ENCODE measurements at places on chromosomes 3 and 15.

DNA sequence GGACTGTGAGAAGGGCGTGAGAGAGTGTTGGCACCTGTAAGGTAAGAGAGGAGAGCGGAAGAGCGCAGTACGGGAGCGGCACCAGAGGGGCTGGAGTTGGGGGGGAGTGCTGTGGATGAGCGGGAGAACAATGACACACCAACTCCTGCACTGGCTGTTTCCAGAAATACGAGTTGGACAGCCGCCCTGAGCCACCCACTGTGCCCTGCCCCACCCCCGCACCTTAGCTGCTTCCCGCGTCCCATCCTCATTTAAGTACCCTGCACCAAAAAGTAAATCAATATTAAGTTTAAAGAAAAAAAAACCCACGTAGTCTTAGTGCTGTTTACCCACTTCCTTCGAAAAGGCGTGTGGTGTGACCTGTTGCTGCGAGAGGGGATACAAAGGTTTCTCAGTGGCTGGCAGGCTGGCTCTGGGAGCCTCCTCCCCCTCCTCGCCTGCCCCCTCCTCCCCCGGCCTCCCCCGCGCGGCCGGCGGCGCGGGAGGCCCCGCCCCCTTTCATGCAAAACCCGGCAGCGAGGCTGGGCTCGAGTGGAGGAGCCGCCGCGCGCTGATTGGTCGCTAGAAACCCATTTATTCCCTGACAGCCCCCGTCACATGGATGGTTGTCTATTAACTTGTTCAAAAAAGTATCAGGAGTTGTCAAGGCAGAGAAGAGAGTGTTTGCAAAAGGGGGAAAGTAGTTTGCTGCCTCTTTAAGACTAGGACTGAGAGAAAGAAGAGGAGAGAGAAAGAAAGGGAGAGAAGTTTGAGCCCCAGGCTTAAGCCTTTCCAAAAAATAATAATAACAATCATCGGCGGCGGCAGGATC lies at the start of gene SOX2:
Gene SOX2 (plus strand): TSS at position 601 of the 811 bp plus-strand sequence. CDS start 436 bp downstream, outside the sequence.
- peak; percentile 96 for DNase-seq

GRCh38 chr15:39275066-39275465 lies 305.8 kb upstream of the THBS1 start:
- no peak for DNase-seq

DNA sequence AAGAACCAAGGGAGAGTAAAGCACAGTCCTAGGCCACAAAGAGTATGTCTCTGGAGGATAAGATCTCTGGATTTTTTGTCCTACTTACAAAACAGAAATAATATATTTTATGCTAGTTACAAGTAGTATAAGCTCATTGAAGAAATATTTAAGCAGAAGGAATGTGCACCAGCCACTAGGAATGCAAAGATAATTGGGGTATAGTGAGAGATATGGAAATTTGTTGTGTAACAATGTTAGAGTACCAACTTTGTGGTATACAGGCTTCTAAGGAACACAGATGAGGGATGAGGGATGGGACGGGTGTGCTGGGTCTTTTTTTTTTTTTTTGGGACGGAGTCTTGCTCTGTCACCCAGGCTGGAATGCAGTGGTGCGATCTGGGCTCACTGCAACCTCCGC lies 26.5 kb downstream of the AKAP13 start:
- DNase-seq, result no peak

DNA sequence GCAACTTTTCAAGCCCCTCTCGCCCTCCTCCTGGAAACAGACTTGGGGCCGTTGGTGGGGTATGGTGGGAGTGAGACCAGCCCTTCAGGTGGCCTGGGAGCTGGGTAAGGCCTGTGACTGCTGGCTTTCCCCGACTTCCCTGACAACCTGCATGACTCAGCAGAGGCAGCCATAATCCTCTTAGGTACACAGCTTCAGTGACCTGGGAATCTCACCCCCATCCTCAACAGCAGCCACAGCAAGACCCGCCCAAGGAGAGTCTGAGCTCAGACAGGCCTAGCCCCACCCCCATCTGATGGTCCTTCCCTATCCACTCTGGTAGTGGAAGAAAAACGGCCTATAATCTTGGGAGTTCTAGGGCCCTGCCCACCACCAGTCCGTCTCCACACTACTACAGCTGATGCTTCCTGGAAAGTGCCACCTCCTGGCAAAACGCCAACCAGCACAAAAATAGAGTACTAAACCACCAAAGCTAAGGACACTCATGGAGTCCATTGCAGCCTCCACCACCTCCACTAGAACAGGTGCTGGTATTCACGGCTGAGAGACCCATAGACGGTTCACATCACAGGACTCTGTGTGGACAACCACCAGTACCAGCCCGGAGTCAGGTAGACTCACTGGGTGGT lies 13.1 kb upstream of the SLC27A2 start:
- peak; percentile 71 for DNase-seq

DNA sequence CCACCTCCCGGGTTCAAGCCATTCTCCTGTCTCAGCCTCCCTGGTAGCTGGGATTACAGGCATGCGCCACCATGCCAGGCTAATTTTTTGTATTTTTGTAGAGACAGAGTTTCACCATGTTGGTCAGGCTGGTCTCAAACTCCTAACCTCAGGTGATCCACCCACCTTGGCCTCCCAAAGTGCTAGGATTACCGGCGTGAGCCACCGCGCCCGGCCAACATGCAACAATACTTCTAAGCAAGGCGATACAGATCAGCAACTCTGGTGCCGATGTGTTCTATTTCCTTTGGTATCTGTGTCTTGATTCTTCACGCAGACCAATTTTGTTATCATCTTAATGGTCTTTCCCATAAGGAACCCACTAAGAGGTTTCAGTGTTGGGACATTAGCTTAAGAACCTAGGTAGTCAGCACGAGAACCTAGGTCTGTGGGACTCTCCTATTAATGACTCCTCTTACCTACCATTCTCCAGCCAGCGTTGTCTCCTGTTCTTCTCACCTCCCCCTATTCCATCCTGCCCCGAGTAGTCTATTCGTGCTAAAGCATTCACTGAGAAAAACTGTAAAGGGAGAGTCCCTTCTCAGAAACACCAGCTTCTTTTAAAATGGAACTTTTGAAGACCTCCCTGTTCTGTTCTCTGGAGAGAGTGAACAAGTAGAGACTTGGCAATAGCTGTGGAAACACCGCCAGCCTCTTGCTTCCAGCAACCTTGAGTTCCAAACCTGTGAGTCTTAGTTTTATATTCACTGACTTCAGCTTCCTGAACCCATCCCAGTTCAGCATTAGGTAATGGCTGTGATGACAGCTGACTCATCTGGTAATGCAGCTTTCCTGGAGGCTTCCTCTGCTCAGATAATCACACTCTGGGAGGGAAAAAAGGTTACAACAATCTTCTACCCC lies 61.2 kb downstream of the TSC22D2 start:
- no peak for DNase-seq

- DNase-seq, result no peak
Observed at GRCh38 chr3:48493203-48493501, 10.8 kb downstream of the SHISA5 start.

GRCh38 chr3:25023876-25024275 lies 404.2 kb upstream of the RARB start:
- DNase-seq, result no peak

GRCh38 chr15:59165726-59166125 lies 40.9 kb upstream of the LDHAL6B start:
- peak; percentile 52 for DNase-seq

- no peak for DNase-seq
Observed at GRCh38 chr3:133494469-133494868, 79.0 kb upstream of the CDV3 start.

DNA sequence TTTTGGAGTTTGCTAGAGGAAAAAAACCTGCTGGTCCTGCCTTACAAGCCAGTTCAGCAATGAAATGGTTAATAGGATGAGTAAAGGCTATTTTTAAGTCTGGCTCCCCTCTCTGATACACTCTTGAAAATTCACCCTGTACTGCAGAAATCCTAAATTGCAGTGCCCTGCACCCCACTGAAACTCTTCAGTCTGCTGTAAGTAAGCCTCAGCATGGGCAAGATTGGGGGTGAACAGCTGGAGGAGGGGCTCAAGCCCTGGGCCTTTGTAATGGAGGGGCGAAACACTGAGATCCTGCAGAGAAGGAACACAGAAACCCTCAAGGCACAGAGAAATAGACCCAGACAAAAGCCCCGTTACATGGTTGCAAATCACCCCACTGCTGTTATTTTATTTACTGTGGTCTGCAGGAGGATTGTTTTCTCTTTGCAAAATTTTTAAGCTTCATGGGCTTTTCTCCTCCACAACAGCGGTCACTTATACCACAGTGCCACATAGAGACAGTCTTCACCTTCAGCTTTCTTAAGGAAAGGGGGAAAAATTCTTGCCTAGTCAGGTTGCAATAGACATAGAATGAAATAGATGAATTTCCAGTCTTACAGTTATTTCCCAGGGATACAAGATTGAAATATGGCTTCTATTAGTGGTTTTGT lies 45.0 kb downstream of the SOX2 start:
- peak; percentile 39 for DNase-seq

DNA sequence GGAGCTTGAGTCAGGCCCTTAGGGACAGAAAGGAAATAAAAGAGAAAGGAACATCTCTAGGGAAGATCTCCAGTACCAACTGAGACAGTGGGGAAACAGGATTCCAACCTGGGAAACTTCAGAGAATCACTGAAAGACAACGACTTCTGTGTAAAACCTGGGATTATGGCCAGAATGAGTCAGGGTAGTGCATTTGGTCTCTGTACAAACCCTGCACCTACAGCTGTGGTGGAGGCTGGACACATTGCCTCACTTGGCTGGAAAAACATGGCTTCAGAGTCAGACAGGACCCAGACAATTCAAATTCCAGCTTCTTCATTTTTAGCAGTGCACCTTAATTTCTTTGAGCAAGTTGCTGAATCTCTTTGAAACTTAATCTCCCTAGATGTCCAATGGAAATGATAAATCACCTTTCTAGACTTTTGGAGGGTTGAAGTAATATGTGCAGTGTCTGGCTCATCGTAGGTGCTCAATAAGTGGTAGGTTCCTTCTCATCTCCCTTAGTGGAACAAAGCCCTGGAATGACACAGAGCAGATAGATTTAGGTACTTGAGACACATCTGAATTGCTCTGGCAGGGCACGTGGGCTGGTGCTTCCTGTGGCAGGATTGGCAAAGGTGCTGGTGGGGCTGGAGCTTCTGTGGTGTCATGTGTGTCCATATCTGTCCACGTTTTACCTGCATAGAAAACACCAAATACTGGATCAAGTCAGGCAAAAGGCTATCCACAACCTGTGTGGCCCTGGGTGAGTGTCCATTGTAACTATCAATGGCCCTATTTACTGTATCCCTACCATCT lies 6.1 kb upstream of the CLSTN2 start:
- no peak for DNase-seq

- no peak for DNase-seq
Observed at GRCh38 chr15:59237119-59237855, 30.6 kb downstream of the LDHAL6B start.

- peak; percentile 96 for DNase-seq
Observed at GRCh38 chr15:75335705-75336355, at the start of gene COMMD4. Gene COMMD4, plus strand, starts transcription at chr15:75336063. Its CDS starts 27 bp downstream, at chr15:75336090.

GRCh38 chr3:67897351-67898336 lies 243.2 kb upstream of the SUCLG2 start:
- DNase-seq, result no peak

DNA sequence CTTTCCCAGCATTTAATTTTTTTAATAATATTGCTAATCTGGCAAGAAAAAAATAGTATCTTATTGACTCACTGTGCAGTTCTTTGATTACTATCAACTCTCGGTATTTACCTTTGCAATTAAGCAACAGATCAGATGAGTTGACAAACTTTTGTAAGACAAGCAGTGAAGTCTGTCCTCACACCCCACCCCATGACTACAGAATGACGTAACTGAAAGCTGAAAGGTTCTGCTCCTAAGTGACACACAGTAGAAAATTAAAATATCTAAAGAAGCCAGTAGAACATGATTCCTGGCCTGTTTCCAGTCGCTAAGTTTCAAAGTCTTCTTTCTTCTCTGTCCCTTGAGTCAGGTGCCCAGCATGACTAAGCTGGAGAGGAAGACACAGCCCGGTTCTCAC lies 135.5 kb downstream of the STT3B start:
- no peak for DNase-seq

DNA sequence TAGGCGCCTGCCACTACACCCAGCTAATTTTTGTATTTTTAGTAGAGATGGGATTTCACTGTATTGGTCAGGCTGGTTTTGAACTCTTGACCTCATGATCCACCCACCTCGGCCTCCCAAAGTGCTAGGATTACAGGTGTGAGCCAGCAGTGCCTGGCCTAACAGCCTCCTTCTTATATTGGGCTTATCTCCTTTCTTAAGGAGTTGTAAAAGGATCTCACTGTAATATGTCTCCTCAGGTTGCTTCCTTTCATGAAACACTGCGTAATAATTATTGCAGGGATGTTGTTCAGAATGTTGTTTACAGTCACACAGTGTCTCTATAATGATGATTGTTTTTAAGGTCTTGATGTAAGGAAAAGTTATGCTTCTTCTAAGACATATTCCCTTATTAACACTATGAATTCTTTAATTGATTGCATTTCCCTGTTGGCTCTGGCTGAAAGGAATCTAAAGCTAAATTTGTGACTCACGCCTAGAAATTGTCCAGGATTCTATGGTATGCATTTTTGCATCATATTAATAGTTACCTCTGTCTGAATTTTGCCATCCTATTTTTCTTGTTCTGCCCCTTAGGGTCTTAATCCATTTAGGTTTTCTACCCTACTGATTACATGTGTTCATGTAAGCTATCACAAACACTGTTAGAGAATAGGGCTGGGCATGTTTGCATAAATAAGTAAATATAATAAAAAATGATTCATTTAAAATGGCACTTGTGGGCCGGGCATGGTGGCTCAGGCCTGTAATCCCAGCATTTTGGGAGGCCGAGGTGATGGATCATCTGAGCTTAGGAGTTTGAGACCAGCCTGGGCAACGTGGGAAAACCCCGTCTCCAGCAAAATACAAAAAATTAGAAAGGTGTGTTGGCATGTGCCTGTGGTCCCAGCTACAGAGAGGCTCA lies 24.5 kb upstream of the RNF111 start:
- DNase-seq, result no peak

DNA sequence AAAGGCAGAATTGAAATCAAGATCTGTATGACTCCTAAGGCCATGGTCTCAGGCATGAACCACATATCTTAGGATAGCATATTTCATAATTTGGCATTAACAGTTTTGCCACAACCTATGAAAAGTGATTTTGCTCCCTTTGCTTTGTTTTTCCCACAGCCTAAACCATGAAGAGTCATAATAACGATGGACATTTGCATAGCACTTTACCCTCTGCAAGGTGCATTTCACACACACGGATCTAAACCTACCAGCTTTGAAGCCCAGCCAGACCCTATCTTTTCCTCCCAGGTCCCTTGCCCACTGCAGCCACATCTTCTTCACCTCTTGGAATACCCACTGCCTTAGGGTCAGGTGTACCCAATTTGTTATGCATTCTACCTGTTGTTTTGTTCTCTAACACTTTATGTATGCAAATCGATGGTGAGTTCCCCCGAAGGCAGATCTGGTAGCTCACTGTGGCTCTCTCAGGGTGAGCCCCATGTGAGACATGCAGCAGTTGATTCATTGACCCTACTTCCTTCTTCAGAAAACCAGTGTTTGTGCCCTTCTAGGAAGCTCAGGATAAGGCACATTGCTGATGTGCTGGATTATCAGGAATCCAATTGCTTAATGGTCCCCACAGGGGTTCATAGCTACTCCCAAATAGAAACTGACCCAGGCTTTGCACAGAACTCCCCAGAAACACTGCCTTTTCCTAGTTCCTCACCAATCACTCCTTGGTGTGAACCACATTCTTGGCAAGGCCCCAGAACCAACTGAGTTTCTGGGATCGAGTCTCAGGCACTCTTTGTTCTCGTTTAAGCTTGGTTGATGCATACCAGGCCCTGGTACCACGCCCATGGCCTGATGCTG lies 8.7 kb downstream of the ARHGAP31 start:
- no peak for DNase-seq
